H54 (cell line): ENCODE measurements at places on chromosomes 6 and 20.

DNA sequence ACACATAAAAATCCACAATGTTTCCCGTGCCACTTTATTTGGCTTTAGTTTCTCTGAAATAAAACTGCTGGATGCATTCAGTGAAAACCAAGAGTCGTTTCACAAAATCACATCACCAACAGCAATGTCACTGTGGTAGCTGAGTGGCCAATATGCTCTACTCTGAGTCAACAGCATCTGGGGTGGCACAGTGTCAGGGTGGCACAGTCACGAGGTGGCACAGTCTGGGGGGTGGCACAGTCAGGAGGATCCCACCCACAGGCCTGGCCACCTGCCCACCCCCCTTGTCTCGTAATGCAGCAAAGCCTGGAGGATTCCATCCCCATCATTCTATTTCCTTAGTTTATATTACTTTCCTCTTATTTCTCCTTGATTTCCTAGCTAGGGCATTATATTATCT, 87.0 kb downstream of the ANKRD60 start:
- no peak for DNase-seq

DNA sequence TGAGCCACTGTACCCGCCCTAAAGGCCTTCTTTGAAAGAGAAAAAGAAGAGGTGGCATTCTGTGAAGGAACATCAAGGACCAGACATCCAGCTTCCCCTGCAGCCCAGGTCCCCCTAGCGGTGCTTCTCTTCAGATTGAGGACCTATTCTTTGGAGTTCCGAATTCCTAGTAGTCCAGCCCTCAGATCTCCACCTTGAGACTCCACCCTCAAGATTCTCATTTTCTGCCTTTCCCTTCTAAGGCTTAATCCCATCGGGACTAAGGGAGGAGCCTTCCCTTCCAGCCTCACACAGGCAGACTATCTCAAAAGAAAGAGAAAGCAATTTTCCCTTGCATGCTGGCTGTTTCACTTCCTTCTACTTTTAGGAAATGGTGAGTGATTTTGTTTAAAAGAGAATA, 32.5 kb downstream of the MUC22 start:
- DNase-seq = no peak

- no peak for DNase-seq
These were observed 123.6 kb downstream of the LCA5 start for GRCh38 chr6:79413562-79414002.

GRCh38 chr20:37308086-37309050, 18.9 kb downstream of the MANBAL start:
- DNase-seq = no peak

DNA sequence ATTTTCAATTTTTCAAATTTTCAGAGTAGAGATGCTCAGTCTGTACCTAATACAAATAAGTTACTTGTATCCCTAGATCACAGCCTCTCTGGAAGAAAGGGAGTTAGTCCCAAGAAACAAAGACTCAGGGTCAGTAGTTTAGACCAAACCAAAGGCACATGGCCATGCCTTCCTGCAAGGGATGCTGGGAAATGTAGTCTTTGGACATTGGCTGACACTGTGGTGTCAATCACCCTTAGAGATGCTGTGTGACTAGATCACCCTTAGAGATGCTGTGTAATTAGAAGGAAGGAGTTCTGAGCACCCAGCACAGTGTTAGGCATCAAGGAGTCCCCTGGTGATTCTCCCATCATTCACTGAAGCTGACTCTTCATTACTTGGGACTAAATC, 202.1 kb downstream of the NFATC2 start:
- no peak for DNase-seq

GRCh38 chr6:166752097-166752496, 125.0 kb upstream of the RPS6KA2 start:
- DNase-seq = no peak

- DNase-seq = no peak
These were observed 279.0 kb downstream of the FOXA2 start for GRCh38 chr20:22305381-22305780.

- no peak for DNase-seq
These were observed 6.3 kb upstream of the NAA20 start for GRCh38 chr20:20010639-20011500.

DNA sequence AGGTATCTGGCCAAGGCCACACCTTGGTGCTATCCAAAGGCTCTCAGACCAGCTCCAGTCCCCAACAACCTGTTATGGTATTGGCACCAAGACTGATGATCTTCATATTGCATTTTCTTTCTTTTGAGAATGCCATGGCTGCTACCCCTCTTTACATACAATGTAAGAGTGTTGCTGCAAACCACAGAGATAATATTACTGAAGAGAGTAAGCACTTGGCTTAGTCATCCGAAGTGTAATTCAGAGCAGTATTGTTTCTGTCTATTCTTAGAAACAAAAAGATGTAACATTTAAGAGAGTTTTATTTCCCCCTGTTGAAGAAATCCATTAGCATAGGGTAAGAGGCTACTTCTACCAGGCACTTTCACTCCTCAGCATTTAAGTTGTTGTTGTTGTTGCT, 212.5 kb downstream of the C6orf118 start:
- no peak for DNase-seq

DNA sequence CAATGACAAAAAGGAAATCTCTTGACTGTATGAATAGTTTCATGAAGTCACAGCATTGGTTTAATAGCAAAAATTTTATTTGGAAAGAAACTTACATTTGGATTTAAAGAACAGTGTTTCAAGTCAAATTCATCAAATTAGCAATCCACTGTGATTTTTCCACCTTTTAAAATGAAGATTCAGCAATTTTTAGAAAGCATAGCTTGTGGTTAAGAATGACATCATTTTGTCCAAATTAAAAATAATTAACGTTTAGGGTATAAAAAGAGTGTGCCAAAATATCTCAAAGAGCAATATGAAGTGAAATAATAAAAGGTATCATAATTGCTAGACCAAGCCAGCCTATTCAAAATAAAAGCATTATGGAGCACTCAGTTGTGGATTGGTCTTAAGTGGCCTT, 114.6 kb downstream of the PAX1 start:
- DNase-seq = no peak

- DNase-seq = no peak
These were observed 317.2 kb upstream of the AGPAT4 start for GRCh38 chr6:161590961-161591627.

- peak; percentile 37 for DNase-seq
These were observed 637 bp upstream of the HIVEP2 start for GRCh38 chr6:142945446-142946180.

DNA sequence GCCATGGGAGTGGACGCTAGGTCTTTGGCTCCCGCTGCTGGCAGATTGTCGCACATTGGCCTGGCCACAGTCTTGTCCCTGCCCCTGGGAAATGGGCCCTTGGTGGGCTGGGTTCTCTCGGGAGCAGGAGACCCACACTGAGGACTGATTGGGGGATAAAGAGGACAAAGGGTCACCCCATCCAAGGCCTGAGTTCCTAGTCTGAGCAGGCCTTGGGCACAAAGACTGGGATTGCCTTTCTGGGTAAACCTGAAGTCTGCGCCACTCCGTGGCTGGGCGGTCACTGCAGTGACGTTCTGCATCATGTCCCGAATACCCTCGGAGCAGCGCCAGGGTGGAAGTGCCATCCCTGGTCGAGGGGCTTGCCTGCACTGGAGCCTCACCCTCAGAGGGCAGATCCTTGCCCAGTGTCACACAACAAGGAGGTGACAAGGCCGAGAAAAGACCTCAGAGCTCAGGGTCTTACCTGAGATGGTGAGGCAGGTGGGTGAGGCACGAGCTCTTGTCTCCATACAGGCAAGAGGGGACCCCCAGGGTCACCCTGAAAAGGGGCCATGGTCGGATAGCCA, 36.1 kb upstream of the ZBP1 start:
- no peak for DNase-seq

DNA sequence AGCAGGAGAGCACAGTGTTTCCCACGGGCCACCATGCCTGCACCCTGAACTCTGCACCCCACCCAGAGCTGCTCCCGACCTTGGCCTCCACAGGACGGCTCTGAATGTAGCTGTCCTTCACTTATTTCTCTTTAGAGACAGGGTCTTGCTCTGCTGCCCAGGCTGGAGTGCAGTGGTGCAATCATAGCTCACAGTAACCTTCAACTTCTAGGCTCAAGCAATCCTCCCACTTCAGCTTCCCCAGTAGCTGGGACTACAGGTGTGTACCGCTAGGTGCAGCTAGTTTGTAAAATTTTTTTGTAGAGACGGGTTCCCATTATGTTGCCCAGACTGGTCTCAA, 130.9 kb downstream of the AGPAT4 start:
- DNase-seq = no peak

- no peak for DNase-seq
These were observed 161.3 kb downstream of the PHACTR3 start for GRCh38 chr20:59765599-59766177.

DNA sequence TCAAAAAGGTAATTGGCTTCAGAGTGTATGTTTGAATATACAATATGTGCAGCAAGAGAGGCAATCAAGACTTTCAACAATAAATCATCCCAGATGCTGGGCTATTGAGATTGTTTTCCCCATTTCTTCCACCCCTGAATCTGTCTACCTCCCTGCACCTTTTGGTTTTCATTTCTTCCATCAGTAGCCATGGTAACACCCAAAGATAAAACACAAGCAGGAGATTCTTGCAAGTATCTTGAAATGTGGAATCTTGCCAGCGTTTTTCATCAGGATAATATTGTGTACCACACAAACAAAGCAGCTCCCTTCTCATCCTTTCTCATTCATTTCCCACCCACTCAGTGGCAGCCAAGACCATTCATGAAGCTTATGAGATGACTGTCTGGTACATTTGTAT, 73.0 kb upstream of the NRSN1 start:
- DNase-seq = no peak

GRCh38 chr20:51306521-51307358, 235.8 kb downstream of the NFATC2 start:
- DNase-seq = peak; percentile 80

- peak; percentile 52 for DNase-seq
These were observed 121.5 kb upstream of the FOXQ1 start for GRCh38 chr6:1190366-1190765.

GRCh38 chr20:44188752-44189151, 1.8 kb upstream of the JPH2 start:
- no peak for DNase-seq

GRCh38 chr6:39055661-39056060, 7.1 kb downstream of the GLP1R start:
- DNase-seq = no peak

DNA sequence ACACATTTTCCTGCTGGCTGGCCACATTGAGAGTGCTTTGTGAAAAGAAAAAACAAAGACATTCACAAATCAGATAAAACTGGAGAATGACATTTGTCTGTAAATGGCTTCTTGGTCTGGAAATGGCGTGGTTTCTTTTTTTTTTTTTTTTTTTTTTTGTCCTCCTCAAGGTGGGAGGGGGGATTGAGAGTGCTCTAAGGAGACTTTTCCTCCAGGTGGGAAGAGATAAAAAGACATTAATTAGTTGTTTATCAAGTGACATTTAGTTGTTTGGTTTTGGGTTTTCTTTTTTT, 40.4 kb downstream of the GNAS start:
- no peak for DNase-seq

DNA sequence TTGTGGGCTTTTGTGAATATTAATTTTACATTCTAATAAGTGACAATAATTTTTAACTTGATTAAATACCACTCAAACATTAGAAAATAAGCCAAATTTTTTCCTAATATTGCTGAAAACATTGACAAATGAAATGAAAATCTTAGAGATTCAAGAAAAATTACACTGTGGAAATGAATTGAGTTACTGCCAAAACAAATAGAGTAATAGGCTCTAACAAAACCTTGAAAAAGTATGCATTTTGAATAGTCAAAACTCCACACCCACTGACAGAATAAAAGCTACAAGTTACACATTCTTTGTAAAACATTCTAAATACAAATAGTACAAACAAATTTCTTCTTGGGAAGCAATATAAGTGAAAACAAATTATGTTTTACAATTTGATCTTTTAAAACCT, 5.9 kb downstream of the TBX18 start:
- DNase-seq = no peak

DNA sequence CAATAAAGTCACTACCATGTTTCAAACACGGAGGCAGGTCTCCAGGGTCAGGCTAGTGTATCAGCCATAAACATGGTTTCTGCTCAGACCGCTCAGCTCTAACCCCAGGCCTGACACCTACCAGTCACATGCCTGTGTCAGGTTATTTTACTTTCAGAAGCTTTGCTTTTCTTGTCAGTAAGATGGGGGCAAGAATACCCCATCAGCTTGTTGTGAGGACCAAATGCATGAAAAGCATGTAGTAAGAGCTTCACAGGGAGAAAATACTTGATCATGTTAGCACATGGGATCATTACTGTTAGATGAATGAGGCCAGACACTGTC, 65.2 kb upstream of the PIM1 start:
- no peak for DNase-seq

DNA sequence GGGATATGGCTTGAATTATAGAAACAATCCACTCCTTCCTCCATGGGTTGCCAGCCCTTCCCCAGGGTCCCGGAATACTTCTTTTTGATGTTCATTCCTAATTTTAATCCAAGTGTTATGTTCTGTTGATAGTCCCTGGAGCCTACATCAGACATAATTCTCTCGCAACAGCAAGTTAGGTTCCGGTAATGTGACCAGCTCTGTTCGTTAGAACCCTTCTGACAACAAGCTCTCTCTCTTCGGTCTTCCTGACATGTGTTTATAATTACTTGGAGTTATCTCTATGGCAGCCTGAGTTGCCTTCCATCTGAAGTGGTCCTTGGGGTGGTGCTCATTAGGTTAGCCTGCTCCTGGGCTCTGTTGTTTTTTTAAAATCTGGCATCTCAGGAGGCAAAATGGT, 506.9 kb upstream of the JARID2 start:
- DNase-seq = no peak

DNA sequence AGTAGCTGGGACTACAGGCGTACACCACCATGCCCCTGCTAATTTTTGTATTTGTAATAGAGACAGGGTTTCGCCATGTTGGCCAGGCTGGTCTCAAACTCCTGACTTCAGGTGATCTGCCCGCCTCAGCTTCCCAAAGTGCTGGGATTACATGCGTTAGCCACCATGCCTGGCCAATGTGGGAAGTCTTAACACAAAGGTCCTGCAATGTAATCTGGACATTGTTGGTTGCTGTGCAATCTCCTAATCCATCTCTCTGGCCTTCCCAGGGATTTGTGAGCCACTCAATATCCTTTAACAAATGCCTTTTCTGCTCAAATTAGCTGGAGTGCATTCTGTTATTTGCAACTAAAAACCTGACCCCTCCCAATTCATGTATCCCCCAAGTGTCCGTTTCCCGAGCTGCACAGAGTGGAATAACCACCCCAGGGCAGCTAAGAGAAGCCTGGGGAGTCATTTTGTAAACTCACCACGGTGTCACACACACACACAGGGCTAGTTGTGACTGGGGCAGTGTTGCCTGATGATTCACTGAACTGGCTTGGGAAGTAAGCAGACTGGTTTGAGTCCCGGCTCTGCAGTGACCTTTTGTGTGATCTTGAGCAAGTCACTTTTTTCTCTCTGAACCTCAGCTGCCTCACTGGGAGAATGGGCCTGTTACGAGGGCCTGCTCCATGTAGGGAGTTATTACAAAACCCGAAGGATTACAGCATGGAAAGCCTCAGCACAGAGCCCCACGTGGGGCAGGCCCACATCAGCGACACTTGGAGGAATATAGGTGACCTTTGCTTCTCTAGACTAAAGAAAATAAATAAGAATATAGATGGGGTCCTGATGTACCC, 152.3 kb downstream of the ZMYND8 start:
- peak; percentile 63 for DNase-seq

- DNase-seq = no peak
These were observed 163.7 kb downstream of the MAFB start for GRCh38 chr20:40525351-40525750.
